ENCODE measurements at places on chromosomes 12 and 14.

DNA sequence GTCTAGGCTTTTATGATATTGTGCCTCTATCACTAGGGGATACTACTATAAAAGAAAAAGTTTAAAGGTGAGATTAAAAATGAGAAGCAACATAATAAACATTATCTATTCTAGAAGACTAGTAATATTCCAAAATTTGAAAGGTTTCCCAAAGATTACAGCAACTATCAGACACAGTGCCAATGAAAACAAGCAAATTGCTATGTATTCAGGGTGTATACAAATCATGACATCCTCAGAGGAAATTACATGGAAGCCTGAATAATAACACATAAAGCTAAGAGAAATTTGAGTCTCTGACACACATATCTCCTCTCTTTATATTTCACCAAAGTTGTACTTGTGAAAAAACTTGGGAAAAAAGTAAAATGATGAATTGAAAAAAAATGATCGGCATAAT lies 327.0 kb downstream of the SEC23A start:
- no peak for DNase-seq

DNA sequence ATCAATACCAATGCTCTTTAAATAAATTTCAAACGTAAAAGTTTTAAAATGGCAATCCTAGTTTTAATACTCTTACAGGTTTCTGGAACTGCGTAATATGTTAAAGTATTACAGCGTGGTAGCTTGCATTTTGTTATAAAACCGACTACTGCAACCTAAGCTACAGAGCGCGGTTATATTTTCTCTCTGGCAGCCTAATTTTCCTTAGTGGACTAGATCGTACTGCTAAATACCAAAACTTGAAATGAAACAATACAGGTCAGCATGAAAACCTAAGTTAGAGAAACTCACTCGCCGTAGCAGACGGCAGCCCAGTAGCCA lies 1.2 kb downstream of the CCDC92 start:
- DNase-seq, result no peak

- no peak for DNase-seq
These were observed 107.5 kb downstream of the GPATCH2L start for GRCh38 chr14:76259029-76259735.

DNA sequence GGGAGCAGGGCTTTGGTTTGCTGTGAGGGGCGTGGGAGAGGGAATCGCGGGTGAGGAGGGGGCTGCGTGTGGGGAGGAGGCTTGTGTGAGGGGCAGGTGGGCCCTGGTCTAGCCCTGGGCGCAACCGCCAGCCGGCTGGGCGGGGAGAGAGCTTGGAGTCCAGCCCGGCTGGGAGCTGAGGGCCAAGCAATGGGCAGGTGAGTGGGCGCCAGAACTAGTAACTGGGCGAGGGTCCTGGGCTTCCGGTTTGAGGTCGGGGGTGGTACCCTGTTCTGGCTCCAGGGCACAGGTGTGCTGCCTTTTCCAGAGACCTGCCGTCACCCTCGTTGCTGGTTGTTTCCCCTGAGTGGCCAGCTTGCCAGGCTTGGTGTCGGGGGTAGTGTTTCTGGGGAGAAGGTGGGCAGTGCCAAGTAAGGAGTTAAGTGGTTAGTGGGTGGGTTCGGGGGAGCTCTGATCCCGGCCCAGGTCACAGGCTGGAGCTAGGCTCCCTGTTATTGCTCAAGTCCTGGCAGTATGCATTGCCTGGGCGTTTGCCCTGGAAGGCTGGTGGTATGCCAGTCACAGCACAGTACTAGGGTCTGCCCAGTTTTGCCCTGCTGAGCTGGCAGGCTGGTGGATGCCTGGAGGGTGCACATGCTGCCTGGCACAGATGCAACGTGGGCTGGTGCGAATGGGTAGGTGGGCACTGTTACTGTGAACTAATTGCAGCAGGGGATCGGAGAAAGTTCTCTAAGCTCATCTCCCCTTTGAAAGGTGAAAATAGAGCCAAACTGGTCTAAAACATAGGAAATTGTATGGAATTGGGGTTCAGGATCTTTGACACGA lies 683 bp downstream of the CIPC start:
- no peak for DNase-seq

- DNase-seq, result no peak
These were observed 42.5 kb upstream of the C14orf180 start for GRCh38 chr14:104536942-104537612.

GRCh38 chr12:48768147-48768546 lies 20.7 kb downstream of the ADCY6 start:
- no peak for DNase-seq

DNA sequence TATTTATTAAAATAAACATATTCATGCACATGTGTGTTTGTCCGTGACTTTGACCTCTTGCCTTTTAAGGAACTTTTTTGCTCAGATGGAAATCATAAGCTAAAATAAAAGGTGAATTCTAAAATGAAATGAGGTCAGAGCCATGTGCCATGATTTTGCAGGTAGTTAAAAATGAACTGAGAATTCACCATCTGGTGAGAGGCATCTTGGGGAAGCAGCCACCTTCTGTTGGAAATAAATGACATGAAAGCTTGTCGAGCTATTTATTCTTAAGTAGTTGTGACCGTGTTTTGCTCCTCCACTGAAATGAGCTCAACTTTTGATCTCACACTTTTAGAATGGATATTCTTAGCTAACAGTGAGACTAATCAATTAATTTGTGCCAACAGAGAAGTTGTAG lies 56.8 kb upstream of the CNOT2 start:
- no peak for DNase-seq

DNA sequence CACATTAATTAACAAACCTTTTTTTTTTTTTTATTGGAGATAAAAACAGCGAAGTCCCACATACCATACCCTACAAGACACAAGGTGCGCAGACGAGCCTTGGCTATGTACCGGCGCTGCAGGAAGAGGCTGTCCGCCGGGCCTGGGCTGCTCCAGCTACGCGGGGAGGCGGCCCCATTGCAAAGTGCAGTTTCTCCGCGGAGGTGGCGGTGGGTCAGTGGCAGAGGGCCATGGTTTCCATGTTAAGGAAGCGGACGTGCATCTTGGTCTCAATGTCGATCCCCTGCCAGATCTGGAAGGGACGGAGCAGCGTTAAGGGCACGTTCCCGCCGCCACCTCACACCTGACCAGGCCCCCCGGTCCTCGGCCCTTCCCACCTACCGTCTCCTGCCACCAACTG lies 60.3 kb downstream of the TESC start:
- DNase-seq, result no peak

DNA sequence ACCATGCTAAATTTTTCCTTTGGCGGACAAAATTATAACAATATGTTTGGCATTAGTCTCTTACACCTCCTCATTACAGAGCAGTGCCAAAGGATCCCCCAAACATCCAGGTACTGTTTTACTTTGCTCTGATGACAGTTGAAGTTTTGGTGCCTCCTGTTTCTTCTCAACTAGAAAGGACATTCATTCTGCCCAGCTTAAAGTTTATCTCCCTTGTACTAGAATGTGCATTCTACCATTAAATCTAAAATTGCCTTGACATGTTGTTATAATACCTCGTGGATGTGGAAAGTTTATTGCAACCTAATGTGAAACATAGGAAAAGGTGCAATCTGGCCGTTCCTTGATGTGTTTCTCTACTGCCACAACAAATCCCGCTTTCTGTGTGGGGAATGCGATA lies 173.4 kb downstream of the KITLG start:
- no peak for DNase-seq

DNA sequence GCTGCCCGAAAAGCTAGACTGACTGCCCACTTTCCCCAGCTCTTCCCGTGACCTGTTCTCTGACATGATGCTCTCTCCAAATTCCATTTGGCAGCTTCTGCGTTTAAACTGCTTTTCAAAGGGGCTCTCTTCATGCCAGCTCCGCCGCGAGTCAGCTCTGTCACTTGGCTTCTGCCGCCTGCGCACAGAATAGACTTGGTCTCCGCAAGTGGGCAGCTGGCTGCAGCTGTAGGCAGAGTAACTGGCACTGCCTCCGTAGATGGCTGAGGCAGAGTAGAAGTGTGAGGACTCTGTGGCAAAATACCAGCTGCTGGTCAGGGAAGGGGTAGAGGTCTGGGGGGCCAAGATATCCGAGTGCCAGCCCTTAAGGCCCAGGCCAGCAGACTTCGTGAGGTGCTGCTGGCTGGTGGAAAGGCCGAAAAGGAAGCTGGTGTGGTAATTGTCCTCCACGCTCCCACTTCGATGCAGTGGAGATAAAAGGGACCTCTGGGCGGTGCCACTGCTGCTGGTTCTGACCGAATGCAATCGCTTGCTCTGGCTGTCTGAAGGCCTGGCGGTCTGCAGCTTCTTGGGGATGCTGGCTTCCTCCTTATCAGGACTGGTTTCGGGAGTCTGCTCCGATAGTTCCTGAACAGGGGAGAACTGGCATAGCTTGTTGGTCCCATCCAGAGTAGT lies 85.7 kb downstream of the DUSP16 start:
- DNase-seq, result no peak

GRCh38 chr12:26833743-26834490 lies 923 bp upstream of the ITPR2 start:
- DNase-seq, result peak; percentile 22

DNA sequence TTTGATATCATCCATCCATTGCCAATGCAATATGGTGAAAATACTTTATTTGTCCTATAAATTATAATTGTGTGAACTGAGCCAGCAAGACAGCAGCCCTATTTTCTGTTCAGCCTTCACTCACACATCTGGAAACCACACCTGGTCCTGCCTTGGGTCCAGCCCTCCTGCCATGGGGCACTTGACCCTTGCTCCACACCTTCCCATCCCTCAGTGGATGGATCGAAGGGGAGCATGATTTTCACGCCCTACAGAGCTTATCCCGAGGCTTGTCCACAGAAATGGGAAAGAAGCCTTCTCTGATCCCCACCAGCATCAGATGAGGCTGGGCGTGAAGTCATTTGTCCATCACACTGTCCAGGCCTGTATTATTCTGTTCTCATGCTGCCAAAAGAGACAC lies 10.1 kb downstream of the TMEM132D start:
- DNase-seq, result no peak

DNA sequence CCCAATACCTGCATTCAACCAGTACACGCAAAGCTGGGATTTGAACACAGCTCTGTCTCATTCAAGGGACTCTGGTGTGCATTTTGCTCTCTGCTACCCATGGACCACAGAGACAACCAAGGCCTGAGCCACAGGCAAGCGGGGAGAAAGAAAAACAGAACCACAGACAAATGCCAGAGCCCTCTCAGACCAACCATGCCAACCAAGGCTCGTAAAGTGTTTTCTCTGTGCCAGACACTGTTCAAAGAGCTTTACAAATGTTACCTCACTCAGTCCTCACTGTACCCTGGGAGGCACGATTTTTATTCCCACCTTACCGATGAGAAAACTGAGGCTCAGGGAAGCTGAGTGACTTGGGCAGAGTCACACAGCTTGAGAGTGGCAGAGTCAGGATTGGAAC lies 32.4 kb upstream of the EML1 start:
- no peak for DNase-seq

DNA sequence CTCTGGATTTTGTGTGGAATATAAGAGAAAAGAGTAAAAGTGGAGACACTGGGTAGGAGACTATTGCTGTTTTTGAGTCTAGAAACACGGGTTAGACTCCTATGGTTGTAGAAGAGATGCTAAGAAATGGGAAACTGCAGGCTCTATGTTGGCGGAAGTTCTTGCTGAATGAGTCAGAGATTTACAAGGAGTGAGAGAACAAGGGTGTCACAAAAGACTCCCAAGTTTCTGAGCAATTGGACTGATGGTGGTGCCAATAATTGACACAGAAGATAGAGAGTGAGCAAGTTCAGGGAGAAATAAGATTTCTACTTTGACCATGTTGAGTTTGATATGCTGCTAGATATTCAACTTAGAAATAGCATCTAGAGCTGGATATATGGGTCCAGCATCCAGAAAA lies 2.6 kb upstream of the PRKD1 start:
- no peak for DNase-seq

DNA sequence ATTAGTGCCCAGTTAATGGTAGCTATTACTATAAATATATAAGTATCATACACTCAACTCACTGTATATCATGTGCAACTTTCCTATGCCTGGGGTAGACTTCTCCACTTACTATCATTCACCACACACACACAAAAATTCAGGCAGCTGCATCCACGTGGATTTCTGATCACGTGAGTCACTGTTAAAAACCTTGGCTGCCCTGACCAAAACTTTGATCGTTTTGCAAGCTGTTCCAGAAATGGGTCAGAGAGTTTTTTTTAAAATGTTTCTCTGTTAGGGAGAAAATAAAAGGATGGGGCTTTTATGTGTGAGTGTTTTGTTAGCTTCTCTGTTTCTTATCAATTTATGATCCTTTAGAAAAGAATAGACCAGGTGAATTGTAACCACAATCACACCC lies 198.2 kb upstream of the CNOT2 start:
- no peak for DNase-seq

GRCh38 chr12:50626026-50626425 lies 121.2 kb downstream of the DIP2B start:
- no peak for DNase-seq

DNA sequence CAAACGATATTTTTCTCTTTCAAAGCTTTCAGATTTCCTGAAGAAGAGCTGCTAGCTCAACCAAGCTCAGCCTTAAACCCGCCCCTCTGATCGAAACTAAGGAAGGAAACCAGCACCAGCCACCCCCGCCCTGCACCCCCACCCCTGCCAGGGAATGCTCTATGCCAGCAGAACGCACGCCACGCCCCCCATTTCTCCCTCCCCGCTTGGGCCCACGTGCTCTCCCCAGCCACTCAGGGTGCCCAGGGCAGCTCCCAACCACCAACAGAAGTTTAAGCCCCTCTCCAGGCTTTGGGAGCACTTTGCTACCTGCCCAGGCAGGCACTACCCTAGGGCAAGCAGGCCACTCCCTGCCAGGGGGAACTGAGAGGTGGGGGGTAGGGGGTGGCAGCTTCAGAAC lies 18.8 kb upstream of the KRT78 start:
- DNase-seq, result no peak

GRCh38 chr12:66405395-66405794 lies 103.1 kb downstream of the HELB start:
- DNase-seq, result no peak

DNA sequence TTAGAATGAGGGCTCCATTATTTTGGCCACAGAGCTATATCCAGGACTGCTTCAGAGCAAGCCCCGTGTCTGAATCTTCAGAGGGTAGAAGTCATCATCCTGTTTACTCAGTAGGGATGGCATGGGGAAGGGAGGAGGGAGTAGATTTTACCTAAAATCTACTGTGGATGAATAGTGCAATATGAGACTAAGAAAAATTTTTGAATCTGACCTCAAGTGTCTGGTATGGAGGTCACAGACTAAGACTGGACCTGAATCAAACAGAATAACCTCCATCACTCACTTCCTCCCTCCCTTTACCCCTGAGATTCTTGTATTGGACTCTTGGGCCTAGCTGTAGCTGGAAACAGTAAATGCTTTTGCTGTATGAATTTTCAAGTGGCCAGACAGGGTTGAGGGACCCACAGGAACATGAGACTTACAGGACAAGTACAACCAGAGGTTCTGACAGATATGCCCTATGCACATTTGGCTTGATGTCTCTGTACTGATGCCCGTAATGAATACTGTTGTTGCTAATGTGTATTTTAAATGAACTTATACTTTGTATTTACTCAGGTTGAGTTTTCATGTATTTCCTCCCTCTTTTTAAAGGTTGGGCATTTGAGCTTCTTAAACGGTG lies 78.5 kb downstream of the CCDC91 start:
- no peak for DNase-seq

GRCh38 chr12:131620946-131621681 lies 89.8 kb upstream of the SFSWAP start:
- no peak for DNase-seq
